ENCODE measurements at places on chromosomes 12 and 14.

DNA sequence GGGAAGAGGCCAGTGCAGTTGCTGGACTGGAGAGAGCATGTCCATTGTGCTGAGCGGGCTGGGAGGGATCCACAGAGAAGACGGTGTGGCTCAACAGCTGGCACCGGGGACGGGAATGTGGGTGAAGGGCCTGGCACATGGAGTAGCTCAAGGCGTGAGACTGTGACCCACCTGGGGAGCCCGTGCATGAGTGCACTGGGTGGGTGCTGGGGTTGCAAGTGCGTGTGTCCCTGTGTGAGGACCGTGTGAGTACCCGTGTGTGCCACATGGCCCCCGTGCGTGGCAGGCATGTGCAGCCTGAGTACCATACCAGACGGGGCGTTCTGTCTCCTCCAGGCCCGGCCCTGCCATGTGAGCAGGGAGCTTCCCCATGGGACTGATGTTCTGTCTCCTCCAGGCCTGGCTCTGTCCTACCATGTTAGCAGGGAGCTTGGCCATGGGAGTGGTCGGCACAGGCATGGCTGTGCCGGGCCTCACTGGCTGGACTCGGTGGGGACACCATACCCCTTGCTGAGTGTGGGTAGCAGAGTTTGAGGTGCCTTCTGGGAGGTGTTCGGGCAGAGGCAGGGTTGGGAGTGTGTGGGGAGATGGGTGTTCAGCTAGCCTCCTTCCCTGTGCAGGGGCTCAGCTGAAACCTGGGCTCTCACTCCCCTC, 234.4 kb downstream of the TMEM121 start:
- DNase-seq, result no peak

GRCh38 chr14:63478010-63478409, 65.2 kb downstream of the PPP2R5E start:
- DNase-seq, result no peak

DNA sequence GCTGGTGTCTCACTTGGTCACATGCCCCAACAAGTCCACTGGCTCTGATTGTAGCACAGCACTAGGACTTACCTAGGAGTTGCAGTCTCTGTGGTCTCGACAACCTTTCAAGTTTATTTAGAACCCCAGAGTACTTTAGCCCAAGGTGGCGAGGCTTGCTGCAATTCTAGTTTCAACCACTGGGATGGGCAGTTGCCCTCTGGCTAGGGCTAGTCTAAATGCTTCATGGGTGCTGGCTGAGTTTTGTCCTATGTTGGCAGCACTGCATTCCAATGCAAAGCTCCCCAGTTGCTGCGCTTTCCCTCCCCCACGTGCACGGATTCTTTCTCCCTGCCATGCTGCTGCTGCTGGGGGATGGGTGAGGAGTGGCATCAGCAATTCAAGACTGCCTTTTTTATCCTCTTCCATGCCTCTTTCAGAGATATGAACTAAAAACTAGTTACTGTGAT, 207.9 kb downstream of the SYNE2 start:
- DNase-seq, result peak; percentile 43

GRCh38 chr12:122990961-122991622, 10.6 kb downstream of the ARL6IP4 start:
- DNase-seq, result no peak

DNA sequence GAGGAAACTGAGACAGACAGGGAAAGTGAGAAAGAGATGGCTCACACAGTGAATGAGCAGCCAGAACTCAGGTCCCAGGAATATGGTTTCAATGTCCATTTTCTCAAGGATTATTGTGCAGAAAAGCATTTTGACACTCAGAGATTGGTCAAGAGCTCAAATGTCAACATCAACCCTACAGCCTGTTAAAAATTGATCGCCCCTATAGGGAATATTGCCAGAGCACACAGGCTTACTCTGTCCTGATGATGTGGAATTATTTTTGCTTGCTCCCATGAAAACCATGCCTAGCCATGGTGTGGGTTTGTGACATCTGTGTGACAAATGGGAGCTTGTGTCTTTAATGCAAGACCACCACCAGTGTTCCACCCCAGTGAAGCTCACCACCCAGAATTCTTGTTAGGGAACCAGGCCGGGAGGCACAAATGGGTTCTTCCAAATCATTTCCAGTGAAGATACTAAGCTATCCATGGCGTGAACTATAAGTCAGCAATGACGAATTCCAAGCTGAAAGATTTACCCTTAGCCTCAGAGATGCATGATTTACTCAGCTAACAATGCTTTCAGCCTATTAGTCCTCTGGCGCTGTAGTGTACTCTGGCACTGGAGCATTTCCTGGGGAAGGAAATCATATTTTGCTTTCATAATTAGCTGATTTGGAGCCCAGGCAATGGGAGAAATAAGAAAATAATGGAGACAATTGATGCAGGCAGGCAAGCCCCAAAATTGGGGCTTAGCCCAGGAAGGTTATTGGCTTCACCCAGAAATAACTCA, 1188.2 kb upstream of the TMEM132C start:
- DNase-seq, result no peak

- no peak for DNase-seq
Measured at GRCh38 chr14:60632257-60632656, 17.0 kb downstream of the SIX1 start.

- no peak for DNase-seq
Measured at GRCh38 chr12:113610698-113611097, 139.0 kb upstream of the LHX5 start.

- peak; percentile 48 for DNase-seq
Measured at GRCh38 chr12:49357103-49357678, 10.1 kb upstream of the SPATS2 start.

DNA sequence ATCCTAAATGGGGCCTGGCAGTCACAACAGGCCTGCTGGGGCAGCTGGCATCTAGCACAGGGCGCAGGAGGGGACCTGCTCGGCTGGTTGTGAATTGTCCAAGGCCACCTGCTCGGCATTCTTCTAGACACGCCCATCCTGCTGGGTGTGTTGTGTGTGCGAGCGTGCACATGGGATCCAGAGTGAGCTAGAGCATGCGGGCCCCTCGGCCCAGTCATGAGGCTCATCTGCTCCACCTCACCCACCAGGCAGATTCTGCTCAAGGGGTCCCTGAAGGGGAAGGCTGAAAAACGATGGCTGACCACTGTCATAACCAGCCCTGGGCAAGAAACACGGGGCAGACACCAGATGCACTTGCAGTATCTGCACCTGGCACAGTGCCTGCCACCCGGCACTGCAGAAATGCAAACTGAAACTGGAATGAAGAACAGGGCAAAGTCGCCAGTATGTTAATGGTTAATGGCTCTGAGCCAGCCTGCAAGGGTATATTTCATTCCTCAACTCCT, 31.8 kb downstream of the MAX start:
- DNase-seq, result peak; percentile 54

GRCh38 chr12:27342536-27342935, 9.9 kb downstream of the BMAL2 start:
- DNase-seq, result peak; percentile 49

GRCh38 chr14:88902850-88903249, 78.4 kb downstream of the TTC8 start:
- no peak for DNase-seq

DNA sequence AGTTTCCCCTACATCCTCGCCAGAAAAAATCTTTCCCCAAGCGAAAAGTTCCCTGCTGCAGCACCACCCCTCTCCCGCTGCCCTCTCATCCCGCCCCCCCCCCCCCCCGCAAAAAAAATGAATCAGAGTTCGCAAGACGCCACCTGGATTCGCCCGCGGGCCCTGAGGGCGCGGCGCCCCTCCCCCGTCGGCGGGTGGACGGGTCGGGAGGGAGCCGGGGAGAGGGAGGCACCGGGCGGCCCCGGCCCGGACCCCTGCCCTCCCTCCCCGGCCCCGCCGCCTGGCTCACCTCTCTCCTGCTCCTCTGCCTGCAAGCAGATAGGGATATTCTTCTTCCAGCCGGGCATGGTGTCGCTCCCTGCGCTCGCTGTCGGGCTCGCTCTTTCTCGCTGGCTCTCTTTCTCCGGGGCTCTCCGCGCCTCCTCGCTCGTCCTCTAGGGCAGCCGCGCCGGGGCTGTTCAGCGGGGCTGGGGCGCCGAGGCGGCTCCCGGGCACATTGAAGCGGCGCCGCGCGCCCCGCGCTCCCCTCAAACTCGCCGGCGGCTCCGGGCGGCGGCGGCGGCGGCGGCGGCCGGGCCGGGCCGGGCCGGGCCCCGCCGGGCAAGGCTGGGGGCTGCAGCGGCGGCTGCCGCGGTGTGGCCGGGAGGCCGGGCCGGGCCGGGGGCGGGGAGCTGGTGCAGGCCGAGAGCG, 200.3 kb upstream of the CAND1 start:
- DNase-seq, result peak; percentile 84

DNA sequence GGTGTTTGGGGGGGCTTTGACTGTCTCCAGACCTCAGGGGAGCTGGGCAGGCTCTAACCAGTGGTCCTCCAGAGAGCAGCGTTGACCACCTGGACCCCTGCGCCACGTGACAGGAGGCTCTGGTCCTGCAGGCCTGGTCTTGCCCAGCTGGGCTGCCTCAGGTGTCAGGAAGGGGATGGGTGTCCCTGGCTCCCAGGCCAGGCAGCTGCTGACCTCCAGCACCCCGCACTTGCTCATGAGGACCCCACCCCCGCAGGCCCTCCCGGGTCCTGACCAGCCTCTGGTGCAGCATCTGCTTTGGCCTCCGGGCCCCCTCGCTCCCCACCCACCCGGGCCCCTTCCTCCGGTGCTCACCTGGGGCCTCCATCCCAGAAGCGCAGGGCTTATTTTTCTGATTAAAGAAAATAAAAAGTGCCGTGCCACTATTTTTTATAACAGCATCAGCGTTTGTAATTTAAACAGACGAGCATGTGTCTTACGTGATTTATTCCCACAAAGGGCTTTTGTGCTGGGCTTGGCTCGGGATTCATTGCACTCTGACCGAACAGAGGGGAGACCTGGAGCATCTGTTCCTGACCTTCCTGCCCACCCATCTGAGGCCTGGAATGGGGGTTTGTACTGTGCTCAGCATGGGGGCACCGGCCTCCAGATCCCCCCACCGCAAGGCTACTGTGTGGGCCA, 21.7 kb downstream of the FBRSL1 start:
- DNase-seq, result no peak

- no peak for DNase-seq
Measured at GRCh38 chr12:95385246-95386035, 88.5 kb upstream of the METAP2 start.

DNA sequence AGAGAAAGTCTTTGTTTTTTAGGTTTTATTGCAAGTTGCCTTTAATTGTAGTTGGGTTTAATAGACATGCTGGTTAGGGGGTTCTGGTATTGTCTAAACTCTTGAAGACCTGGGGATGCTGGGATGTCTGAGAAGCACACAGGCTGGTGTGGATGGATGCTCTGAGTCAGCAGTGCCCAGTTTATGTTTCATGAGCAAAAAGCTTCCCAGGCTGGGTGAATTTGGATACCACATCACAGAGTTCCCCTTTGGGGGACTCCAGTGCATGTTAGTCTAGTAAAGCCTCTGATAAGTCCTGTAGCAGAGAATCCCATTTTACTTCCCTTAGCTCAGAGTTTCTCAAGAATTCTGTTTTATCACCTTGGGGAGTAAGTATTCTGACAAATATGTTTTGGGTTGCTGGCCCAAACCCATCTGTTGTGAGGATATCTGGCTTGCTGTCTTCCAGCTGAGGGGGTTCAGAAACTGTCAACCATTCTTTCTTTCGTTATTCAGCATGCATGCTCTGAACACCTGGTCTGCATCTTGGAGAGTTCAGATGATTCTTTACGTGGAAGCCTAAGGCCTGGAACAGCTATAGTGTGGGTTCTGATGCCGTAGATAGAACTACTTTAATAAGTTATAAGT, 509.1 kb downstream of the VRK1 start:
- no peak for DNase-seq

GRCh38 chr14:72833174-72833573, 60.7 kb downstream of the DPF3 start:
- DNase-seq, result no peak

DNA sequence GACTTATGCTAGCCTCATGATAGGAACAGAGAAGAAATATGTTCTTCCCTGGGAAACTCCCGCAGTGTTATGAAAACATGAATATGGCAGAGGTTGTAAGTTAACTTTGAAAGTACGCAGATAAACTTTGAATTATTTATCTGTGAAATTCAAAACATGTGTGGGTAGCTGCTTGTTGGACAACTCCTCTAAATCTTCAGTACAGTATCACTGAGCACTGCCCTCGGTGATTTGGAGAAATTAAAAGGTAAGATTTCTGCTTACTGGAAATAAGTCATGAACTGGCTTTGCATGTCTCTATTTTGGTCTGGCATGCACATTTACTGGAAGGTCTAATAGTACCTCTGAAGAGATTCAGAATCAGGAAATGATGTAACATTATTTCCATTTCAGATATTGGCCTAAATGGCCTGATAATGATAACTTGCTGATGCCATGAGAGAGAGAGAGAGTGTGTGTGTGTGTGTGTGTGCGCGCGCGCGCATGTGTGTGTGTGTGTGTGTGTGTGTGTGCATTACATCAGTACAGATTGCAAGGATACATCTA, 1441.9 kb upstream of the FLRT2 start:
- no peak for DNase-seq

GRCh38 chr12:124364543-124364942, 69.7 kb downstream of the RFLNA start:
- no peak for DNase-seq

GRCh38 chr12:95789126-95790032, 1.2 kb downstream of the NTN4 start:
- peak; percentile 77 for DNase-seq

DNA sequence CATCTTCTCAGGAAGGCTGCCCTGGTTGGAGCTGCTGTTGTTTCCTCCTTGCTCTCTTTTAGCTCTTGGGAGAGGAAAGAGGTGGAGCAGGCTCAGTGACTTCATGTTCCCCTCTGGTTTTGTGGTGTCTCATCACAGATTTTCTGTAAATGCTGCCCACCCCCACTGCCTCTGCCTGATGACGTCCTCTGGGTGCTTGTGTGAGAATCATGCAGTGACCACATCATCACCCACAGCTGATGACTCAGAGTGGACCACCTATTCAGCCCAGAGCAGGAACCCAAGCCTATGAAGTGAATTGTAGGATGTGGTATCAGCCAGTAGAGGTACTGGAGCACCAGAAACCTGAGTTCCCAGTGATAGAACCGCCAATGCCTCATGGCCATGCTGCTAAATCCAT, at the start of gene GZMB:
Gene GZMB (minus strand): TSS at position 33 of the 400 bp plus-strand sequence. CDS start 30 bp downstream, at position 3.
- DNase-seq, result no peak

DNA sequence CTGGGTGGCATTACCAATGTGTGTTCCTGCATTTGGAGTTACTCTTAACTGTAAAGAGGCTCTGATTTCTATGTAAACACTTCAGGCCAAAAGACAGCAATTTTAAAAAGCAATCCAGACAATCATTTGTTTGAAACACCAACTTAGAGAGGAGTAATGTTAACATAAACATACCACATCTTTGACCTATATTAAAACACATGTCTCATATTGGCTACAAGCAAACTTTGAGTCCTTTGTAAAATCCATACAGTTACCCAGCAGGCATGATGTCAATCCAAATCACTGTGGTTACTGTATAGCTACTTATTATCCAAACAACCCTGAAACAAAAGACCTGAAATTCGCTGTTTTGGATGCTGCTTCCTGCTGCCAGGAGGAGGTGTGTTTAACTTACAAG, 7.5 kb upstream of the G2E3 start:
- peak; percentile 50 for DNase-seq

Measured in kidney tubule cell (primary cell).